ENCODE measurements at places on chromosomes 1 and 21.

DNA sequence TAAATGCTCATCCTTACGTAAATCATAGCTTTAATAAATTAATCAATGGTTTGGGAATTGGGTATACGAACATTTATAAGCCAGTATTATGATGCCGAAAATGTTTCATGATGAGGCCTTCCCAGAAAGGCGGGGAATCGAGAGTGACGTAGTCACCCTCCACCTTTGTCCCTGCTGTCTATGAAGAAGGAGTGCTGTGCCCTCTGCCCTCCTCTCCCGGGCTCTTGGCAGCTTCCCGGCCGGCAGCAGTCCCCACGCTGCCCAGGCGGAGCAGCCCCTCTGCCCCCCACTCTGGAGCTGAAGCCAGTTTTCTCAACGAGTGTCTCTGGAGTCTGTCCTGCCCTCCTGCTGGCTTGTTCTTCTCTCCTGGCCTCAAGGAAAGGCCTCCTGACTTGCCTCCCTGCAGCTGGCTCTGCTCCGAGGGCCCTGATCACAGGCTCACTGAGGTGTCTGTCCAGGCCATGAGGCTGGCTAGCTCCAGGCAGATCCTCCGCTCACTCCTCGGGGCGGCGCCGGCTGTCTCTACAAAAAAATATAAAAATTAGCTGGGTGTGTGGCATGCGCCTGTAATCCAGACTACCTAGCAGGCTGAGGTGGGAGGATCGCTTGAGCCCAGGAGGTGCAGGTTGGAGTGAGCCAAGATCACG is 150.7 kb upstream of the COL6A1 start:
- no peak for DNase-seq

- no peak for DNase-seq
Measured at GRCh38 chr1:109776206-109776835, 12.6 kb upstream of the EPS8L3 start.

DNA sequence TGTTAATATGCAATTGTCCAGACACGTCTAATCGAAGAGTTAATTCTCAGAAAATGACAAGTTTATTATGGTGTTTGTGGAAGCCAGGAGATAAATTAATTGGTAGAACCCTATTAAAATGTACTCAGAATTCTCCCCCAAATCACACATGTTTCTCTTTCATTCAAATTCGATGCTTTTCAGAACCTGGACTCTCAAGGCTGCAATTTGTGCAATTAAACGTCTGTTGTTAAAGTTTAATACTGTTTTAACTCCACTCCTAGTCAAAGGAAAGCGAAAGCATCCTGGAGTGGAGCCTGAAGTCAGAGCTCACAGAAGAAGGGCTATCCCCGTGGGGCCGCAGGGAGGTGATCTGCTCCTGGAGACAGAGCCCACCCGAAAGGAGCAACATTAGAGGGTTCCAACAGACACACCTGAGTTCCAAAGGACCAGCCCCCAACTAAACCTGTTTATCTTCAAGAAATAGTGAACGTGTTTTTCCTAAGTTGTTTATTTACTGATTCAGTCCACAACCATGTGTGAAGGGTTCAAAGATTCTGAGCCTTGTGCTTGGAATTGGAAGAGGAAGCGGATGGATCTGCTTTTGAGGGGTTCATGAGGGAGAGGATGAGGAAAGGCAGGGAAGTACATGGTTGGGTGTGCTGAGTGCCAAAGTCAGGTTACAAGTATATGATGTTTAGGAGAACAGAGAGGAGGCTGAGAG is 68.0 kb upstream of the AKT3 start:
- DNase-seq: no peak

- DNase-seq: no peak
Measured at GRCh38 chr1:34500451-34500850, 254.4 kb upstream of the GJB5 start.

- DNase-seq: no peak
Measured at GRCh38 chr1:56387071-56387740, 192.2 kb downstream of the PLPP3 start.

DNA sequence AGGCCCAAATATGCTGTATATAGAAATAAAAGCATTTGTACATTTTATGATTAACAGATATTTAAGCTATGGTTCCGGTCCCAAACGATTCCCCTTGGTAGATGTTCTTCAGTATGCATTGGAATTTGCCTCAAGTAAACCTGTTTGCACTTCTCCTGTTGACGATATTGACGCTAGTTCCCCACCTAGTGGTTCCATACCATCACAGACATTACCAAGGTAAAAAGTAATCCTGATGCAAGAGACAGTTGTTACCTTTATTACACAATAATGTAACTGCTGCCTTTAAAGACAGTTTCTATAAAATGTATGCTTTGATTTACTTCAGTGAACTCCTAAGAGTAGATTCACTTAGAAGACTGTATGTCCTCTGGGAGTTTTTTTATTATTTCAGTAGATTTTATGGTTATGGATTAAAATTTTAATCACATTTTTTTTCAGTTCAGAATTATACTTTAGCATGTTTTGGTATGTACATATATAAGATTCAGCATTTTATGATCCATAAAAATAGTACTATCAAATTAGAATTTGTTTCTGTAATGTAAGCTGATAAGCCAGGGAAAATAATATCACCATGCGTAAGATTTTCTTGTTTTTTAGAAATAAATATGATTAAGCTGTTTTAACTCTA is 96.5 kb downstream of the USP25 start:
- peak; percentile 1 for DNase-seq

DNA sequence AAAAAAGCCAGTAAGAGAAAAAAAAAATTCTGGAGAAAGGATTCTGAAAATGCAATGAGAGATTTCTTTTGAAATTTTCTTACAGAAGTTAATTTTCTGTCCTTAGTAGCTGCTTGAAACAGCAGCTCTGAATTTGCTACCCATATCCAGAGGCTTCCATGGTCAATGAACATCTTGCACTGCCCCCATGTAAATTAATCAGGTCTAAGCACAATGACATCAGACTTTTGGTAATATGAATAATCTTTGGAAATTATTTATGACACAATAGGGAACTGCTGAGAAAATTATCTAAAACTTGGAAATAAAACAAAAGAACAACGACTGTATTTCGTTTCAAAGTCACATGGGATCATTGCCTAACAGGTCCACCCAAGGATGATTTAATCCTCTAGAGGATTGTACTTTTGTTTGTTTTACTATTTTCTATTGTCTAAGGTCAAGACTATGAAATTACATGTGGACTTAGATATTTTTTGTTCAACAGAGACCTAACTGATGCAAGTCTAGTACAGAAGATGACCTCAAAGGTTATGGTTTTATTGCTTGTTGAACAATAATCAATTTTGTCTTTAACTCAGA is 312.1 kb downstream of the BACH1 start:
- DNase-seq: no peak

GRCh38 chr1:100428160-100428559 is 75.9 kb downstream of the CDC14A start:
- DNase-seq: no peak

DNA sequence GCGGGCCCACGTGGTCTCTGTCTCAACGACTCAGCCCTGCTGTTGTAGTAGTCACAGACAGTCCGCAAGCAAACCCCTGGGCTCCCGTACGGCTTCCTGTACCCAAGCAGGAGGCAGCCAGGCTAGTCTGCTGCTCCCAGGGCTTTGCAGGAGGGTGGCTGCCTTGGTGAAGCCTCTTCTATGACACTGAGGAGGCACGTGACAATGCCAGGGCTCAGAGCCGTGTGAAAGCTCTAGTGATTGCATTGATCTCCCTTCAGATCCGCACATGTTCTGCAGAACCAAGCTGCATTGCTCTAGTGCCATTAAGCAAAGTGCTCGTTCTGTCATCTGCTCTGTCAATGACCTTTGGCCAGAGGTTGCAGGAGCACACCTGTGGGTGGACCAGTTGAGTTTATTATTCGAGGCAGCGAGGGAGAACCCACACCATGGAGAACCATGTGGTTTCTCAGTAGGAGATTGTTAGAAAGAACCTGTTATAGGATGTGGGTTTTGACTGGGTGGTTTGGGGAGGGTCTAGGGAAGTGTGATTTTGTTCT is 18.0 kb downstream of the UMODL1 start:
- no peak for DNase-seq

DNA sequence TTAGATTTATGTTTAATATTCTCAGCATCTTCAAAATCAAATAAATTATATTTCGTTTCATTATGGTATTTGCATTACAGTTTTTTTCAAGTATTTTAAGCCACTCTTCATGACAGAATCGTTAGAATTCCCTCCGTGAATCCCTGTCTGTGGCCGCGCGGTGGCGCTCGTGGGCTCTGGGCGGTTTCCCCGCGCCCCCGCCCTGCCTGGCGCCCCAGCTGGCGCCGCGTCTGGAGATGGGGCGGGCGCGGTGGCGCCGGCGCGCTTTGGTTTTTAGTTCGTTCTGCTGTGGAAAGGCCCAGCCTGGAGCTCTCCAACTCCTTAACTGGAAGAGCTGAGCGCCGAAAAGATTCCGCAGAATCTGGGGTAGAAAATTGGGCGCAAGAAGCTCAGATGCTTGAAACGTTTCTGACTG is 25.7 kb downstream of the PRMT2 start:
- DNase-seq: no peak

- no peak for DNase-seq
Measured at GRCh38 chr1:12001249-12001917, 17.9 kb upstream of the MIIP start.

GRCh38 chr21:38905328-38905727 is 99.6 kb downstream of the ETS2 start:
- DNase-seq: no peak

DNA sequence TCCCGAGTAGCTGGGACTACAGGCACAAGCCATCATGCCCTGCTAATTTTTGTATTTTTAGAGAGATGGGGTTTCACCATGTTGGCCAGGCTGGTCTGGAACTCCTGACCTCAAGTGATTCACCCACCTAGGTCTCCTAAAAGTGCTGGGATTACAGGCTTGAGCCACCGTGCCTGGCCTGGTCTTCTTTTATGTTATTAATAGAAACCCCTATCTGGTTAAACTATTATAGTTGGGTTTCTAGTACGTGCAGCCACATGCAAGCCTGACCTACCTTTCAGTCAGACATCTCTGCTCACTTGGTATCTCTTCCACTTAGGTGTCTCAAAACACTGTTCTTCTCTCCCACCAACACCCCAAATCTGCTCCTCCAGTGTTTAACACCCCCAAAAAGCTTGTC is 34.4 kb downstream of the PSEN2 start:
- DNase-seq: no peak

- peak; percentile 48 for DNase-seq
Measured at GRCh38 chr1:54121482-54122134, 31.2 kb downstream of the CDCP2 start.

- no peak for DNase-seq
Measured at GRCh38 chr1:110062612-110063011, 7.9 kb downstream of the ALX3 start.

DNA sequence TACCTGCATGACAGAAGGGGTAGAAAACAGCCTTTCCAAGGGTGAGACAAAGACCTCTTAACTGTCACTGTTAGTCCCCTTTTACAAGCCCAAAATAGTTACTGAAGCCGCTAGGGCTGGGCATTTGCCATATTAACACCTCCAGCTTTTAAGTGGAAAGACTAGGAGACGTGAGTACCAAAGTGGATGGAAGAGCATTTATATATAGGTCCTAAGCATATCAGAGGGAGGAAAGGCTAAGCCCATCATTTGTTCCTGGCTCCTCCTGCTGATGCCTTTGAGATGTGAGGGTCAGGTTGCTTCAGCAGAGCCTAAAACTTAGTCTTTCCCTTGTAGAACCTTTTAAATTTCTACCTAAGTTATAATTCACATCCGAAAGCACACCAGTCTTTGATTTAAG is 25.7 kb upstream of the APOBEC4 start:
- no peak for DNase-seq

GRCh38 chr1:171455967-171456366 is 29.4 kb upstream of the PRRC2C start:
- no peak for DNase-seq
